Stimulated activated CD4-positive, alpha-beta T cell treated with anti-CD3 and anti-CD28 coated beads, Interleukin-4, amount 100 ng/mL, for 24 hours (primary cell): ENCODE measurements at places on chromosomes 13 and 19.

DNA sequence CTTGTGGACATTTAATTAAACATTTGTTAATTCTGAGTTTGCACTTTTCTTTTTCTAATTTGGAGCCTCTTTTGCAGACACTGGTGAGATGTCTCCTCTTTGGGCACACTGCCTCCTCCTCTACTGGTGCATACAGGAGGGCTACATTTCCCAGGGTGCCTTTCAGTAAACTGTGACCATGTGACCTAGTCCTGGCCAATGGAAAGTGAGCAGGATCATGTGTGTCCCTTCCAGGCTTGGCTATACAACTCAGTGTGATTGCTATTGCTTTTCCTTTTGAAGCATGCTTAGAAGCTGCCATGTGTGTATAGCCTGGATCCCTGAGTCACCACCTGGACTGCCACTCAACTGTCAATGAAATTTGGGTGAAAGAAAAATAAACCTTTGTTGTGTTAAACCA is 4.5 kb downstream of the IZUMO2 start:
- no peak for DNase-seq

GRCh38 chr19:19059018-19059836 is 4.6 kb upstream of the SLC25A42 start:
- DNase-seq = no peak

DNA sequence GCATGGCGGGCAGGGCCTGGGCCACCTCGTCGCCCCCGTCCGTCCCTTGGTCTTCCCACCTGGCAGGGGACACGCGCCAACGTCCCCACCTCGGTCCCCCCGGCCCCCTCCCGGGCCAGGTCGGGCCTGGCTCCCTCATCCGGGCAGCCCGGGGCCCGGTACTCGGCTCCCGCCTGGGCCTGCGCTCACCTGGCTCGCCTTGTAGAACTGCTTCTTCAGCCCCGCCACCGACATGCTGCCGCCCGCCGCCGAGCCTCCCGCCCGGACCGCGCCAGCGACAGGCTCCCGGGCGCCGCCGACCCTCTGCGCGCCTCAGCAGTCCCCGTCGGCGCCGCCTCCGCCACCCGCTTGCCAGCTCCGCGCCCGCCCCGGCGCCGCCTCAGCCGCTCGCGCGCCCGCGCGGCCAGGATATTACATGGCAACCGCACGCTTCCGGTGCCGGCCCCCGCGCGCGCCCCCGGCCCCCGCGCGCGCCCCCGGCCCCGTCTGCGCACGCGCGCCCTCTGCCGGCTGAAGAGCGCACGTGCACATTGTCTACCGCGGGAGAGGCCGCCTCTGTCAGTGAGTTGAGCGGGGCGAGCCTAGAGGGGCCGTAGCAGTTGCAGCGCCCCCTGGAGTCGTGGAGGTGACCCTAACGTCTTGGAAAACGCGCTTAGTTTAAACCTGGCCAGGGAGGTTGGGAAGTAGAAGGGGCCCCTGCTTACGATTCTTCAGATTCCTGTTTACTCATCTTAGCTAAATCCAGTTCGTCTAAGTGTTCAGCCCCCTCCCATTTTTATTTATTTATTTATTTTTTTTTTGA is at the start of gene SH3GL1:
TSS of gene SH3GL1 (minus strand) at position 413 of the 802 bp plus-strand sequence. CDS start at position 234, 179 bp downstream.
- DNase-seq = peak; percentile 93

GRCh38 chr19:17328517-17329365 is 5.9 kb downstream of the ANO8 start:
- peak; percentile 16 for DNase-seq

GRCh38 chr19:44718441-44719261 is 19.7 kb downstream of the CEACAM16 start:
- no peak for DNase-seq

DNA sequence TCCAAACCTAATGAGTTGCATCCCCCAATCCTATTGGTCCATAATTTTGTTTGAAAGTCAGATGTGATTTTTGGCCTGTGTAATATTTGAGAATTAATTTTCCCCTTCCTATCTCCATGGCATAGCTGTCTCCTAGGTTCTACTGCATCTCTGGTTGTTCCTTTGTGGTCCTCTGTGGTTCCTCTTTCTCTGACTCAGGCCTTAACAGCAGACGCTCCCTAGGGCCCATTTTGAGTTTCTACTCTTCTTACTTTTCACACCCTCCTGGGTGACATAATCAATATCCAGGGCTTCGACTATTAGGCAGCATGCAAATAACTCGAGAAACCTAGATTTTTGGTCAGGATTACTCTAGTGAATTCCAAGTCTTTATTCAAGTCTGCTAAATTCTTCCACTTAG is 160.7 kb downstream of the RFC3 start:
- DNase-seq = no peak
